ENCODE measurements at places on chromosomes 2 and 18.

DNA sequence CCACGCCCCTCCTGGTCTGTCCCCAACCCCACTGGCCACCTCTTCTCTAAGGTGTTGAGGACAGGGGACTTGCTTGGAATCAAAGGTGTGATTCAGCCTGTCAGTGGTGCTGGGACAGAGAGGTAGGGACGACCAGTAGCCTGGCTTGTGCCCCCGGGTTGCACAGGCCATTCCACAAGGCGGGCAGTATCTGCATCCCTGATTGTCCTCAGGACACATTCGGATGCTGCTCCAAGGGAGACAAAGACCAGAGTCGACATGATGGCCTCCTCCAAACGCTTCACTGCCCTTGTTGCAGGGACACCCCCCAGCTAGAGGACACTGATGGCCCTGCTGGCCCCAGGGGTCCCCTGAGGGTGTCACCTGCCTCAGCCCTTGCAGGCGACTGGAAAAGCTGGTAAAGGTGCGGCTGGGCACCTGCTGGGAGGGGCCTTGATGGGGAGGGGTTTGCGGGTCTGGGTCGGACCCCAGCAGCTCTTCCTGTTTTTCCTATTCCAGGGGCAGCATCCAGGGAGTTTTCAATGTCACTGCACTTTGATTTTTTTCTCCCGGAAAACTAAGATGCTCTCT is 98.0 kb downstream of the PTGR3 start:
- DNase-seq: no peak

GRCh38 chr2:9244985-9245544 is 38.5 kb downstream of the ASAP2 start:
- DNase-seq: no peak

GRCh38 chr2:101658387-101658786 is 39.1 kb upstream of the MAP4K4 start:
- no peak for DNase-seq

GRCh38 chr18:47248604-47249313 is 2.7 kb downstream of the SKOR2 start:
- DNase-seq: no peak

- DNase-seq: no peak
These were observed 54.4 kb downstream of the MYO7B start for GRCh38 chr2:127589841-127590240.

DNA sequence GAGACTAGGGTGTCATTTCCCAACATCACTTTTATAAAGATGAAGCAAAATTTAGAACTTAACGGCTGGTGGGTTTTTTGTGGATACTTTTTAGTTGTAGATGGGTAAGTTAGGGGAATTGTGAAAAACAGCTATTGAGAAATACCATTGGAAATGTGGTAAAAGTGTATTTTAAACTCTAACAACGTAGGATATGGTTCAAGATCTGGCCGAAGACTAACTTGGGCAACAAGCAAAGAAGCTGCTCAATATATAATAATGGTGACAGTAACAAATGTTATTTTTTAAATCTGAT is 1.6 kb downstream of the DNAH7 start:
- no peak for DNase-seq

DNA sequence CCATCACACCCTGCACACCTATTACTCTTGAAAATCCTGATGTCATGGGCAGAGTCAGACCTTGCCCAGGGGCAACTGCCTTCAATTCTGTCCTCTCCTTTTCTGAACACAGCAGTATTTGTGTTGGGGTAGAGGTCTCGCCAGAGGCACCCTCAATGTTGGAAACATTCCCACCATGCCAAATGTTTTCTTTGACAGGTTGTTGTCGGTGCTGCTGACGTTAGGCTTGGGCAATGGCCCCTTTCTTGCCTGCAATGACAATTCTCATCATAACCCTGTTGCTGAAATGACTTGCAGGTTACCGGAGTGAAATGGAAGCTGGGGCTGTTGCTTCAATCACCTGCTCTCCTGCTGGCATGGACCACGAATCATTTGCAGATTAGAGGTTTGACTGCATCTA is 17.9 kb downstream of the GKN1 start:
- no peak for DNase-seq

GRCh38 chr2:23350041-23350791 is 34.8 kb upstream of the KLHL29 start:
- no peak for DNase-seq

- peak; percentile 40 for DNase-seq
These were observed 2.5 kb upstream of the SH3RF3 start for GRCh38 chr2:109126501-109126860.

GRCh38 chr2:45631319-45631718 is 20.2 kb upstream of the PRKCE start:
- no peak for DNase-seq

DNA sequence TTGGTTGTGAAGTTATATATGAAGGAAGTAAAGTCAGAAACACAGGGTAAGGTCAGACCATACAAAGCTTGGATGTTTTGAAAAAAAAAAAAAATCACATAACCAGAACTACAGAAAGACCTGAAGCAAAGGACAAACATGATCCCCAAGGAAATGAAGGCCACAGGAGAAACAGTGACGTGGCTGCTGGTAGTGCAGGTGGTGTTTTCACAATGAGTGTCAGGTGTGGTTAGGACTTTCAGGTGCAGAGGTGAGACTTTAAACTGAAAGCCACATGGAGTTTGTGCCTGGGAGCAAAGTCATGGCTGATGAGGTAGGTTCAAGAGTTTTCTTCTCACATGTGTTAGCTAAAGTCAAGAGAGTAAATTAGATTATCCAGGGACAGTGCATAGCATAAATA is 270.7 kb downstream of the PIEZO2 start:
- DNase-seq: no peak

- peak; percentile 3 for DNase-seq
These were observed 34.3 kb upstream of the SNED1 start for GRCh38 chr2:240963868-240964703.

GRCh38 chr18:35264409-35264808 is 23.6 kb downstream of the ZNF397 start:
- no peak for DNase-seq

DNA sequence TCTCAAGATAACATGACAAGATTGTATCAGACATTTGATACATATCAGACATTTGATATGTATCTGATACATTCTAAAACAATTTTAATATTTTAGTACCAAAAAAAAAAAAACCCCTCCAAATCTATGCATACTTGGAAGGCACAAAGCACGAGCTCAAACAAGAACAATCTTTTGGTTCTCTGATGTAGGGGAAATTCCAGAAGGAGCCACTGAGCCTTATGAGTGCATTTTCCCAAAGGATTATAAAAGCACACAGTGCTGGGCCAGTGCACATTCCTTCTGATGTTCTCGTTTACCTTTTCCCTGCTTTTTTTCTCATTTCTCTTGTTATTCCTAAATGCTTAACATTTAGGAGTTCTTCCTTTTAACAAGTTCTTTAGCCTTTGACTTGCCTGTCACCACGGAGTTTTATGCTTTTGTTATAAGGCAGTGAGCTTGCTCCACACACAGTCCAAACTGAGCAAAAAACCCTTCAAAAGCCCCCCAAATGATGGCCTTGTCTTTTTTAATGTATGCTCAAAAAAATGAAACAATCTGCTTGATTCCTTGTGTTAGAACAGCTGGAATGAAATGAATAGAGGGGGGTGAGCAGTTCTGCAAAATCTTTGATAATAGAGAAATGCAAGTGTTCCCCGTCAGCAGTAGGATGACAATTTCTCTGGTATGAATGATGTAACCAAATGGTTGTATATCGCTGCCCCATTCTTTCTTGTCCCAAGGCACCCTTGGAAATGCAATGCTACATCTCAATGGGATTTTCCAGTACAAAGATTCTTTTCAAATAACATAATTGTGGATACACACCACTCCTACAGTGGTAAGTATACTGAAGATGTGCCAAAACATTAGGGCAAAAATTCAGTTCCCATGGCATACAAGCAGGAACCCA is 597.2 kb upstream of the ZEB2 start:
- no peak for DNase-seq

DNA sequence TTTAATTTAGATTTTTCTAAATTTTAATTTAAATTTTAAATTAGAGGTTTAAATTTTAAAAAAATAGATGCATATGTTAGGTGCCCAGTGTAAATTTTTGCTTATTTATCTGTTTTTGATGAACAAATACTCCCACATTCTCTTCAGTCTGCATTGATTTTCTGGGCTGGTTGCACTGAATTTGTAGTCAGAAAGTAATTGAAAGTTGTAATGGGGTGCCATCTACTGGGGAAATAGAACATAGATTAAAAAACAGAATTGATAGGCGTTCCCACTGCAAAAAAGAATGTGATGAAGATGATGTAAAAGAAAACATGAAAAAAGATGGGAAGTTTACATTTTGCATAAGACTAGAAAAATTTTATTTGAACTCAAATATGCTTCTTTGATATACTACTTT is 51.7 kb upstream of the CCDC85A start:
- no peak for DNase-seq

- DNase-seq: peak; percentile 82
These were observed 67.2 kb downstream of the POLR1A start for GRCh38 chr2:86038291-86039081.

DNA sequence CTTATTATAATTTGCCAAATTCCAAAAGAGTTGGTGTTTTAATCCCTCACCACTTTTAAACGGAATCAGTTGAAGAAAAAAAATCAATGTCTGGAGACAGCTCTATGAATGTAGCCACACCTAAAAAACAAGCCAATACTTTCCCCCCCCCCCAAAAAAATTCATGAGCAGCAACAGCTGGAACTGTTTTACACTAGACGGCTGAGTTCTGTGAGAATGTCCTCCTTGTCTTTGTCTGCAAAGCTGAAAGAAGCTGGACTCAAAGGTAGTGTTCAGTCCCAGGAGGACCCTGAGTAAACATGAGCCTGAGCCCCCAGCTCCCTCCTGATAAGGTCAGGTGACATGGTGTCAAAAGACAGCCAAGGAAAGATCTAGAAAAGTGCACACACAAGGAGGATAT is 68.2 kb downstream of the ZNF521 start:
- DNase-seq: no peak

DNA sequence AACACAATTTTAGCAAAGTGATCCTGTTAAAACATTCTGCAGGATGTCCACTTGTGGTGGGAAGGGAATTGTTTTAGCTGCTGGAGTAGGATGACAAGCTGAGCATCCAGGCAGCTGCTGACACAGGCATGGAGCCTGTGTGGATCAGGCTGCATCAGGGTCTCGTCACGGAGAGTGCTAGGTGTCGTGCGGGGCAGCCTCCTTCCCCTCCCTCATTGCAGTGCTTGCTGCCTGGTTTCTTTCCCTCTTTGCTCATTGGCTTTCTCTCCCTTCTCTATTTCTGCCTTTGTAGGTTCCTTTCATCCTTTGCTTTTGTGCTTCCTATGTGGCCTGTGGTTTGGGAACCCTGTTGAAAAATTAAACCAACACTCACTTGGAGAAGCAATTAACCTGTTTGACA is 172.9 kb downstream of the TPGS2 start:
- DNase-seq: no peak

DNA sequence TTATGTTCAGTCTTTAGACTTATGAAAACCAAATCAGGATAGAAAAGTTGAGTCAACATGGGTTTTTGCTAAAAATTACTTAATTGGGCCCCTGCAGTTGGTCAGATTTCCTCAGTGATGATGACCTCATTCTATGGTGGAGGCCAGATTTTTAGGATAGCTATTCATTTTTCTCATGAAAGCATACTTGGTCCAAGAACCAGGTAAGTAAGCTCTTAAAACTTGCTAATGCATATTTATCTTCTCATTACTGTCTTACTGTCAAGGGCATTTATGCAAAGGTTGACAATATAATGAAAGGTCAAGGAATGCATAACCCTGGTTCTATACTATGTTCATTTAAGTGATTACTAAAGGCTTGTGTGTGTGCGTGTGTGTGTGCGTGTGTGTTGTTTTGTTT is 650.6 kb downstream of the SATB2 start:
- DNase-seq: no peak

- DNase-seq: no peak
These were observed 120.2 kb downstream of the MEIS1 start for GRCh38 chr2:66555091-66555490.

DNA sequence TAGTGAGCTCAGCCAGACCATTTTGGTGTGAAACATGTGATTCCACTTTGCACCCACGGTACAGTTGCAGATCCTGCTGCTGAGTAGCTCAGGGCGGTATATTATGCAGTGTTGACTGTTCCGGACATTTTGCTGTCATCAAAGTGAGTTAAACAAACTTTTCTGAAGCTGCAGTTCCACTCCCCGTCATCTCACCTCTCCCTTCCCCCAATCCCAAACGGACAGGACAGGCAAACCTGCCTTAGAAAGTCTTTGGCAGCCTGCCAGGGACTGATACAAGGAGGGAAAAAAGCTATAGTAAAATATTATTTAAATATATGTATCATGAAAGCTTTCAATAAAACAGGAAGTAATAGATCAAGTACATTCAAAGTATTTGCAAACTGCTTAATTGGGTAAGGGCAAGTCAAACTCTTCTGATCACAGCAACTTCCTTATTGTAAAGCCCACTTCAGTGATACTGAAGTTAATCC is 35.5 kb upstream of the SP5 start:
- DNase-seq: no peak

DNA sequence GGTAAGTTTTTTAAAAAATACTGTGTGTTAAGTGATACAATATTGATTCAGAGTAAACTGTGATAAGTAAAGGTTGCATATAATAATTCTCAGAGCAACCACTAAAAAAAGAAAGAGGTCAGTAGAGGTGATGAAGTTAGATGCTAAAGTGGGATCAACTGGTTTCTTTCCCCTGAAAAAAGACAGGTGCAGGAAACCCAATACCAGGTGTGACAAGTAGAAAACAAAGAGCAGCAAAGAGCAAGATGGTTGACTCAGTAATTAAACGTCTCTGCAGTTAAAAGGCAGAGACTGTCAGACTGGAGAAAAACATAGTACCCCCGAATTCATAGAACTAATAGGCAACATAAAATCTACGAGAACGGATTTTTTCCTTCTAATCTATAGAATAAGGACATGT is 128.3 kb downstream of the ATP9B start:
- no peak for DNase-seq

- DNase-seq: no peak
These were observed 5.9 kb downstream of the SP9 start for GRCh38 chr2:174340400-174341292.

GRCh38 chr2:172281648-172282570 is 145.5 kb upstream of the ITGA6 start:
- DNase-seq: no peak

GRCh38 chr2:110732422-110733413 is at the start of gene ACOXL:
ACOXL (plus strand) TSS chr2:110732573; CDS start chr2:110768390, 35,817 bp downstream.
- peak; percentile 21 for DNase-seq

- no peak for DNase-seq
These were observed 73.4 kb downstream of the PLEKHM3 start for GRCh38 chr2:207951734-207952470.

DNA sequence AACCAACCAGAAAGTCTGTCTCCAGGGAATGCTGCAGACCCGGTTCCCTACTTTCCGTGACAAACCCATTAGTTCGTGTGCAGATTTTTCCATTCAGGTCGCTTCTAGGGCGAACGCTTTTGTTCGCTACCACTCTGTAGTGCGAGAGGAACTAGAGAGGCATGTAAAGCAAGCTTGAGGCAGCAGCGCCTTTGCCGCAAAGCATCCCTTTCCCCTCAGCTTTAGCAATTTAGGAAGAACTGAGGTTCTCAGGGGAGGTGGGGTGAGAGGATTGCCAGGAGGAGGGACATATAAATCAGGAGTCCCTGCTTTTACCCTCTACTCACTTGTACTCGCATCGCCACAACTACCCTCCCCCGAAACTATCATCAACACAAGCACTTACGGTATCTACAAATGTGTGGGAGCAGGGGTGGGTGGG is 748 bp upstream of the ZNF804A start:
- DNase-seq: peak; percentile 4

All from activated naive CD4-positive, alpha-beta T cell treated with anti-CD3 and anti-CD28 coated beads for 36 hours (primary cell).